ENCODE measurements at places on chromosomes 7 and 10.

DNA sequence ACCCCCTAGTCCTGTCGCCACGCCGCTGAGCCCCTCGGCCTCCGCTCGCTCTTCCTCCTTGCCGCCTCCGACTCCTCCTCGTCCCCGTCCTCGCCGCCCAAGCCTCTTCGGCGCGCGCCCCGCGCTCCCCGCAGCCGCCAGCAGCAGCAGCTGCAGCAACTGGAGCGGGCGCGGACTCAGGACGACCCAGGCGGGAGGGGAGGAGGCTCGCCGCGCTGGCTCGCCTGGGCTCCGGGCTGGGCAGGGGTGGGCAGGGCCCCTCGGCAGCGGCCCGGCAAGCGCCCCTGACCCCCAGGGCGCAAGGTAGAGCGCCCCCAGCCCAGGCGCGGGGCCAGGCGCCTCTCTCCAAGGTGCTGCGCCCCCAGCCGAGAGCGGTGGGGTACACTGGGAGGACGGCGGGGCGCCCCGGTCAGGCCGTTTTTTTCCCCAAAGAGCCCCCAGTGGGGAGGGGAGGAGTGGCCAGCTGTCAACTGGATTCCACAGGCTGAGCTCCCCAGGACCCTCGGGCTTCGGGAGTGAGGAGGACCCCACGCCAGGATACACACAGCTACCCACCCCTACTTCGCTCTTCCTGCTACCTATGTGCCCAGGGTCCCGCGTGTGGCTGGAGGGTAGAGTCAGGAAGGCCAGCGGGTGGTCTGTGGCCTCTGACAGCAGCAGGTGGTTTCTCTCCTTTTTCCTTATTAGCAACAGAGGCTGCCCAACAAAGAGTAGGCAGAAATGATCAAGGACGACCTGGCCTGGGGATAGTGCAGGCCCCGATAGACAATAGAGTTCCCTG is 903 bp upstream of the KCNMA1 start:
- DNase-seq: no peak

GRCh38 chr7:114504586-114504985 is 90.0 kb downstream of the FOXP2 start:
- DNase-seq: peak; percentile 13

- DNase-seq: peak; percentile 41
These were observed 208.4 kb downstream of the FANK1 start for GRCh38 chr10:126104767-126105166.

DNA sequence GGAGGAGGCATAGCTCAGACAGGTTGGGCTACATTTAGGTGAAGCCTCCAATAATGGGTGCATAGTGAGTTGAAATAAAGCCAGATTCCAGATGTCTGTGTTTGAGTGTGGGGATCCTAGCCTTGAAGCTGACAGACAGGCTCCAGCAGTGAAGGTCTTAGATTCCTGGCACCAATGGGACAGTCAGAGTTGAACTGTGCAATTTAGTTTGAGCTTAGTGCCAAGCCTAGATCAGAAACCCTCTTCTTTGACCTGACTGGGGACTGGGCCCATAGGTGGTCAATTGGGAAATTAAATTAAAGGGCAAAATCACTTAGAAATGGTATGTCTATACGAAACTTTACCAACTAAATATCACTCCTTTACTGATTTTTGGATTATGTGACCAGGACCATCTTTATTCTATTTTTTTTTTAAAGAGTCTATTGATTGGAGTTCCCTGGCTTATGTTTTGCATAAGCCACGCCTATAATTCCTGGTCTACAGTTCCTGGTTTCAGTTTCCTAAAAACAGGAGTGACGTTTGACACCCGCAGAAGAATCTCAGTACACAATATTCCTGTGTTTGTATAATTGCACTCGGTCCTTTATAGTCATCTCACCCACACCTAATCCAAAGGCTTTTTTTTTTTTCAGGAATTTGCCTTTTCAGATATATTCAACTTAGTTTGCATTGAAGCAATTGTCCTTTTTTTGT is 201.4 kb downstream of the GFRA1 start:
- no peak for DNase-seq

DNA sequence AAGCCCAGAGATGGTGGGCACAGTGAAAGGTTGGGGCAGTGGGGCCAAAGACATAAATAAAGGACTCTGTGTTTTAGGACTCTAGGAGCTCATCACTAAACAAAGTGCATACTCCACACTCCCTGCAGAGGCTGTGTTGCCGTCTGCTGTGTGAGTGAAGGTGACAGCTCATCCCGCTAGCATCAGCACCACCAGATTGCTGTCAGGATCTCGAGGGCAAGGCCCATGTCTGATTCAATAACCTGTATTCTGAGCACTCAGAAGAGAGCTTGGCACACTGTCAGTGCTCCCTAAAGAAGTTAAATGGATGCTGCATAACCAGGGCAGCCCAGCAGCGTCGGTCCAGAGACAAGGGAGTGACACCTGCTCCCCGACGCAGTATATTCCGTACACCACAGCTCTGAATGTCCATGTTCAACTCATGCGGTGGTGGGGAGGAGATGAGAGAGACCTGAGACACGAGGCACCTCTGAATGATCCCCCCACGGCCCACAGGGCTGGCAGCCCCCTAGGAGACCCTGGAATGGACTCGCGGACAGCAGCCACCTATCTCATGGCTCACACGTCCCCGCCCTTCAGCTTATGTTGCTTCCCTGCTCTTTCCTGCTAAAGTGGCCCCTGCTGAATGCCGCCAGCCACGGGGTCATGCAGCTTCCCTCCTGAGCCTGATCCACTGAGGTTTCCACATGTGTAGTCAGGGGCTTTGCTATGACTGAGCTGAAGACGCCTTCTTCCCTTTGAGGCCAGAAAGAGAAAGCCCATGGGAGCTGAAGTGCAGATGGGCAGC is 132.7 kb upstream of the KCNMA1 start:
- no peak for DNase-seq

DNA sequence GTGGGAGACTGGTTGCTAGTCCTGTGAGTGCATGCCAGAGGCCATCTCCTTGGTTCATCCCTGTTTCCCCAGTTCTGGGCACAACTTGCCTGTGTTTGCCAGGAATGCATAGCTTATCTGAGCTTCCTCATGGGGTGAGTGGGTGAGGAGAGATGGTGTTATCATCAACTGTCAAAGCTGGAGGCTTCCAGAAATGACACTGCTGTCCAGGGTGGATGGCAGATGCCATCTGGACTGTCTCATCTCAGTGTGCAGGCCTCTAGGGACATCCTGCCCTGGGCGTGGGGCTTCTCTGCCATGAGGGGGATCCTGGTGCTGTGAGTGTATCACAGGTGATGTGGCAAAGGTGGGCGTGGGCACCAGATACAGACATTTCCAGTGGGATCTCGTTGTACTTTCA is 328.6 kb downstream of the DPP6 start:
- DNase-seq: no peak

DNA sequence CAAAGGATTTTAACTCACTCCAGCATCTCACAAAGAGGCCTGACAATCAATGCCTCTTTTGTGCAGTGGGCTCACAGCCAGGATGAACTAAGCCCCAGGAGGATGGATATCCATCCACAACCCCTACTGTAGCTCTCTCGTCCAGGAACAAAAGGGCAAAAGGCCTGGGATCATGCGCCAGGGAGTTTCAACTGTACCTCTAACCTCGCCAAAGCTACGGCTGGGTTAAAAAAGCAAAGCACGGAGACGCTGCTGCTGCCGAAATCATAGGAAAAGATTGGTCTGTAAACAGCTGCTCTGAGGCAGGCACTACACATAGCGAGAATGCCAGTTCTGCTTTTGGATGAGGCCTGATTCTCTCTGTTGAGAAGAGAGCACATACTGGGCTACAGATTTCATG is 32.1 kb downstream of the VSTM4 start:
- peak; percentile 32 for DNase-seq

GRCh38 chr10:33579996-33580395 is 245.5 kb upstream of the NRP1 start:
- no peak for DNase-seq

DNA sequence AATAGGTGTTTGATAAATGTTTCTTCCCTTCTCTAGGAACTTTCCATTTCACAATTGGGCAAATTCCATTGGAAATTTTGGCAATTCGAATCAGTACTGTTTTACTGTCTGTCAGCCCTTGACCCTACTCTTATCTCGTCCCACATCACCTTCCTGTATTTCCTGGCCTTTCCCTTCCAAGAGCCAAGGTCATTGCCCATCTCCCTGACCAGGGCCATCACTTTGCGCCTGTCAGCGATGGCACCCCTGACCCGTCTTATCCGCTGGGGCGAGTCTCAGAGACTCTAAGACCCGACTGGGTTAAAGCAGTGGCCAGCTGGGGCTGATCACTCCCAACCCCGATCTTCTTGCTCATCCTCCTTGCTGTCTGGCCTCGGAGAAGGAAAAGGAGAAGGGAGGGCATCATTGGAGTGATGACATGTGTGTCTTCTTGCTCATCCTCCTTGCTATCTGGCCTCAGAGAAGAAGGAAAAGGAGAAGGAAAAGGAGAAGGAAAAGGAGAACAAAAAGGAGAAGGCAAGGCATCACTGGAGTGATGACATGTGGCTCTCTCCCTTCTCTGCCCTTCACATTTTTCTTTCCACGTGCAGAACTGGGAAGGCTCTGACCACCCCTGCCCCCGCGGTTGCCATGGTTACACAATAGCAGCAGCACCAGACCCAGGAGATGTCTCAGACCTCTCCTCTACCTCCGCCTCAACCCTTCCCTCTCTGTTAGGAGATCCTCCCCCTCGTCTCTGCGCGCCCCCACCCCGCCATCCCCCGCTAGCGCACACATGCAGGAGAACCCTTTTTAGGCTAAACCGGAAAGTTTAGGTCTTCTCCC is 2.0 kb downstream of the SEMA3D start:
- peak; percentile 28 for DNase-seq

Measured in fibroblast of mammary gland (primary cell).